ENCODE measurements at places on chromosomes 3 and 15.
A peak's percentile ranks its signal among the peaks of the same experiment; 100 is the strongest.

DNA sequence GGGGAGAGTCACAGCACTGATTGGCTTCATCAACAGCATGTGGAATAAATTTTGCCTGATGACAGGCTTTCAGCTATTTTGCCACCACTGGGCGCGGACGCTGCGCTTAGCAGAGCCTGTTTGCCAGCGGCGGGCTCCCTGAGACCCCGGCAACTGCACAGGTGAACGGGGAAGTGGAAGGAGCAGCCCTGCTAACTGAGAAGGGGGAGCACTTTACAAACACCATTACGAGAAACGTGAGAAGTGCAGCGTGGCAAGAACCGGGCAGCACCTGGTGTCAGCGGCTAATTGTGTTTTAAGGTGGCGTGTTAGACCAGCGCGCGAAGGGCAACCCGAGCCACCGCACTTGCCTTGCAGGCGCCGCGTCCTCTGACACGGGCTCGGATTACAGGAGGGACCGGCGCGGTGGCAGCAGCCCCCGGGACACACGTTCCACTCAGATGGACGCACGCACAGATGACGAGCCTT, 307.8 kb upstream of the ARRDC4 start:
- no peak for DNase-seq

DNA sequence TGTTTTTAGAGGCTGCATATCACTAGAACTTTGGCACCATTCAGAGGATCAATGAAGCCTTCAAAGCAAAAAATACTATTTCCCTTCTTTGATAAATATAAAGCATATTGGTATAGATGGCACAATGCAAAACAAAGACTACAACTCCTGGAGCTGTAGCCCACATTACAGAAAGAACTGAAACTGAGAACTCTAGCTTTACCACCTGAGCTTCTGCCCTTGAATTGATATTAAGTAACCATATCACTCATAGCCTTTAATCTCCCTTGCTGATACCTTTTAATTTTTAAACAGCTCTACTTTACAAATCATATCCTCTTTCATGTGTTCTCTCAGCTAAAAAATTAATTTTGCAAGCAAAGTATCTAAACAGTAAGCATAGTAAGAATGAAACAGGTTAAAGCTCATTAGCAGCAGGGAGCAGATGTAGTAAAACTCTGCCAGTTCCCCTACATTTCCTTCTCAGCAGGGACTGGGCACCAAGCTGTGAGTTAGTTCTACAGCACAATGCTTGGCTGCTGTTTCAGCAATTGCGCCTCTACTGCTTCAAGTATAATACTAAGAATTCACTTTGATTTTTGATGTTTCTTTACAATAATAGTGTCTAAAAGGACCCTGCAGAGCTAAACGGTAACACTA, 97.9 kb upstream of the NANOGP8 start:
- DNase-seq, result no peak

DNA sequence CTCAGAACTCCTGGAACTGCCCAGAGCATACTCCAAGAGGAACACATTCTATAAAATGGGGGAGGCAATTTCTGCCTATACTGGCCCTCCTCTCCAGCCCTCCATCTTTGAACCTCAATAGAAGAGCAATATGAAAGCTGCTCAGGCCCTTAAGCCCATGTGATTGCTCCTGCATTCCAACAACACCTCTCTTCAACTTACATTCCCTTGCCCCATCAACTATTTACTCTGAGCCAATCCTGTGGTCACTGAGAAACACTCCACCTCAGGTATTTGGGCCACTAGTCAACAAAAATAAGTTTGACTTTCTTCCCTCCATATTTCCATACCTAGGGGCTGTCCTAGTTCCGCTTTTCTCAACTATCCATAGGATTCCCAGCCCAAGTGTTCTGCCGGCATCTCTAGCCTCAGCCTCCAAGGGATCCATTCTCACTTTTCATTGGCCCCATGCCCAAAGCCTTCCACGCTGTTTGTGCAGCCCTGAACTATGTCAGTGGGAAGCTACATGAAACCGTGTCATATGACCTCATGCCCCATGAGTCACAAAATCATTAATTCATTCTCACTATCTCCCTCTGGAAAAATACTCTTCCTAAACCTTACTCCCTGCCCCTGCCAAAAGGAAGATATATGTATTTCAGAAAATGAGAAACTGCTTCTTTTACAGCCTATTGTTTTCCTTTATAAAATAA, 61.6 kb downstream of the GJD2 start:
- no peak for DNase-seq

- no peak for DNase-seq
Observed at GRCh38 chr15:74006774-74007639, 12.5 kb downstream of the PML start.

- no peak for DNase-seq
Observed at GRCh38 chr3:4731543-4732111, 238.5 kb downstream of the ITPR1 start.

DNA sequence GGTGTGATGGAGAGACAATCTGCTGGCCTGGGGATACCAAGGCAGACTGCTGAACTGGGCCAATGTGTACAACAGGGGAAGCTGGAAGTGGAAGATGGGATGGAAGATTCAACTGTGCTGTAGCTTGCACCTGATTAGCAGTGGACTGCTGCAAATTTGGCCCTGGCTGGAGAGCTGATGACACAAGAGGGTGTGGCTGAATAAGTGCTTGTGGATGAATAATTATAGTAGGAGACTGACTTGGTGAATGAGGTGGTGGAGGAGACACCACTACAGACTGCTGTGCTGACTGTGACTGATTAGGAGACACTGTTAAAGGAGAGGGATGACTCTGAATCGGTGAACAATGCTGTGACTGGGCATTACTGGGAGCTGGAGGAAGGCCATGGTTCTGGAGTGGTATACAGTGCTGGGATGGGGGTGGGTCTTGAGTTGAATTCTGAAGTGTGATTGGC, 52.5 kb downstream of the PHC3 start:
- no peak for DNase-seq

DNA sequence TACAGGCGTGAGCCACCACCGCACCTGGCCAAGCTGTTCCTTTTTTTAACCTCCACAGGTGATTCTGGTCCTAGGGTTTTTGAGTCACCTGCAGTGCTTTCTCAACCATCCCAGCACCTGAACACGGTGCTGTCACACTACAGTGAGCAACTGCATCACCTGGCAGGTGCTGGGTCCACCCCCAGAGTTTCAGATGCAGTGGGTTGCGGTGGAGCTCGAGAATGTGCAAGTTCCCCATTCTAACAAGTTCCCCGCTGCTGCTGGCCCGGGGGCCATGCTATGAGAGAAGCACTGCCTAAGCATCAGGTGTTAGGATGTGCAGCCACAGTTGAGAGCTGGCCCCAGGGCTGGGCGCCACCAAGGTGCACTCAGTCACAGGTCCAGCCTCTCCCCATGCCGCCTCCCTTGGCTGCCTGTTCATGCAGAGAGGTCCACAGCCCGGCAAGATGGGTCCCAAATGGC, 18.0 kb downstream of the ISG20 start:
- no peak for DNase-seq

DNA sequence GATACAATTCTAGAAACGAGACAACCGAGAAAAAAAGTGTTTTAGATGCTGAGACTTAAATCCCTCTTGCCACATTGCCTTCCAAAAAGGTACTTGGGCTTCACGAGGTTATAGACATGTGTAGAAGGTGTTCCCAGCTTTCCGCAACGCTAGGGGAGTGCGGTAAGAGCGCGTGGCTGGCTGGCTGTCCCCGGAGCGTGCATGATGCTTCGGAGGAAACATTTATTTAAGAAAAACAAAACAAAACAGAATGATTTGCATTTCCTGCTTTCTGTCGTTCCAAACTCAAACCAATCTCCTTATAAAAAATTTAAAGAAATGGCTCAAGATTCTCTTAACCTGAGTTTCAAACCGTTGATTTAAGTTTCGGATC, 841 bp downstream of the SLC6A20 start:
- DNase-seq, result no peak

DNA sequence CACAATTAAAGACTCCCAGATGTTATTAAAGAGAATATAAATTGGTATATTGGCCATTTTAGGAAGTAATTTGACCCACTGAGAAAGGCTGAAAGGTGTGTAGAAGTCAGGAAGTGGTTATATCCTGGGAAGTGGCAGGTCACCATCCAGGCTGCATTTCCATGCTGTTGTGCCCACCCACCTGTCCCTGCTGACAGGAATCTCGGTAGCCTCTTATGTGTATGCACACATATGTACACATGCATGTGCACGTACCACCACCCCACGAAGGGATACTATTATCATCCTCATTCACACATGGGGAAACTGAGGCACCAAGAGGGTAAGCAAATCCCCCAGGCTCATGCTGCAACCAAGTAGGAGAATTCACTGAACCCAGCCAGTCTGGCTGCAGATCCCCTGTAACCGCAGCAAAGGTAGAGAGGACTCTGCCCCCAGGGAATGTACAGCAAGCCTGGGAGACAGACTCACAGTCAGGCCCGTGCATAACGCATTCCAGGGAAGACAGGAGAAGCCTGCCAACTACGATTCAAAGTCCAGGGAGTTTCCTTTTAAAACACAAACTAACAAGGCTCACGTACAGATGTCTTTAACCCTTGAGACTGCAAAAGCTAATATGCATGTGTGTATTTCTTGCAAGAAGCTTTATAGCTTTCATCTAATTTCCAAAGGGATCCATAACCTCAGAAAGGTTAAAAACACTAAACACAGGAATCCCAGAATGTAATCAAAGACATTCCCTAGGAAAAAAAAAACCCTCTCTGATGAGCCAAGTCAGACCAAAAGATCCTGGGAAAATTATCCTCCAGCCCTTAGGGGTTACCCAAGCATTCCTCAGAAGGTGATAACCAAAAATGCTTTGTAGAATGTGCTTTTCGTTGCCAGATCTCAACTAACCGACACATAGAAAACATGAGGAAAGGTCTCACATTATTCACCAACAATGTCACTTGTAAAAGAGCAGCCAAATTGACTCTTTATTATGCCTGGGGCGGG, 129.6 kb downstream of the ADAMTS17 start:
- DNase-seq, result no peak

DNA sequence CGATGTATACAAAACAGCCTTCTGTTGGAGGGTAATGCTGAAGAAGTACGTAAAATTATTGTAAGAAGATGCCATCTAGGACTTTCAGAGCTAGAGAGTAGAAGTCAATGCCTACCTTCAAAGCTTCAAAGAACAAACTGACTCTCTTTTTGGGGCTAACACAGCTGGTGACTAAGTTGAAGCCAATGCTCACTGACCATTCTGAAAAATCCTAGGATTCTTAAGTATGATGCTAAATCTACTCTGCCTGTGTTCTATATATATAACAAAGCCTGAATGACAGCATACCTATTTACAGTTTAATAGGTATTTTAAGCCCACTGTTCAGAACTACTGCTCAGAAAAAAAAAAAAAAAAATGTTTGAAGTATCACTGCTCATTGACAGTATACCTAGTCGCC, 18.9 kb downstream of the ADPGK start:
- DNase-seq, result no peak

DNA sequence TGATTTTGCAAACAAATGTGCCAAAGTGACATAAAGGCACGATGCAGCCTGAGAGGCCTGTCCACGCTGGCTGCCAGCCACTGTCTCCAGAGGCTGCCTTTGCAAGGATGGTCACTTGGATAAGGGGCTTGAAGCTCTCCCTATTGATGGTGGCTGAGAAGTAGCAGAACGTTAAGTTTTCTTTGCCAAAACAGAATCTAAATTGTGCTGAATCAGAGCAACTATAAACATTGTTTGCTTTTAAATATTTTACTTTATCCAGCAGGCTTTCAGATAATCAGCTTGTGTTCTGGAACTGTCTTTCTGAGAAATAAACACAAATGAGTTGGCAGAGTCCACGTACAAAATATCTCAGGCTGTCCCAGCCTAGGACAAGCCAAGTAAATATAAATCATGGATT, 23.8 kb upstream of the CNBP start:
- no peak for DNase-seq

GRCh38 chr3:17500618-17501017, 241.8 kb downstream of the TBC1D5 start:
- DNase-seq, result no peak

DNA sequence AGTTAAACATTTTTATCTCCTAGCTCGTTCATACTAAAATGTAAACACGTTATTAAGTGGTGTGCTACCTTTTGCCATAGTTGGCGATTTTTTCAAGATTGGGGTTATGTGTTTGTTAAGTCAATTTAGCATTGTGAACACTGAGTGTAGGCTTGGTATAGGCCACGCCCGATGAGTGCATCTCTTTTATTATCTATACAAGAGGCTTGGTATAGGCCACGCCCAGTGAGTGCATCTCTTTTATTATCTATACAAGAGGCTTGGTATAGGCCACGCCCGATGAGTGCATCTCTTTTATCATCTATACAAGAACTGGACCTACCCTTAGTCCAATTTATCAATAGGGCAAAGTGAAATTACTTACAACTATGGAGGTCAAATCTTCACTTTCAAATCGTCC, 70.4 kb downstream of the NIPA2 start:
- DNase-seq, result no peak

- no peak for DNase-seq
Observed at GRCh38 chr3:188233320-188233719, 79.4 kb downstream of the LPP start.

DNA sequence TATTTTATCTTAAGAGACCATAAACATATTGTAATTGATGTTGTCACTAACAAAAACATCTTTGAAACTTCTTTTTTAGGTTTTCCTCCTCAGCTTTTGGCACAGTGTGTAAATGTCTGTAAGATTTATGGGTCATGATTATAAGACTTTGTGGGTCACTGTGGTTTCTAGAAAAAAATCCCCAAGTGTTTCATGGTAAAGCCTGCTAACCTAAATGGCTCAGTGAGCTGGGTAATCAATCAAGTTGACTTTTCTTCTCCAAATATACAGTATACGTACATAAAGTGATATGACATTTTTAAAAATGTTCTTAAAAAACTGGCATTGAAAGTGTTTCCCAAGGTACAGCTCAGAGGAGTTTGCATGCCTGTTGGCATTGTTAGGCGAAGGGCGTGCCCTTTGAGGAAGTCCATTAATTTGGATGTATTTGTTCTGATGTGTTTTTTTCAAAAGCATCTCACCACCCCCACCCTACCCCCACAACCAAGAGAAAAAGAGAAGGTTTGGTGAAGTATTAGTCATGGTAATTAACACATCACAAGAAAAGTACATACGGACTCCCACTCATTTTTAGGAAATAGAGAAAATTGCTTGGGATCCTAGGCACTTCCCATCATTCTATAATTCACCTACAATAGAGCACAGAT, 385.4 kb upstream of the LRRC3B start:
- no peak for DNase-seq

GRCh38 chr15:100863796-100864267, 15.8 kb upstream of the ALDH1A3 start:
- DNase-seq, result peak; percentile 73

GRCh38 chr3:126908752-126909275, 74.1 kb upstream of the PLXNA1 start:
- no peak for DNase-seq

GRCh38 chr3:45632956-45633355, 38.4 kb downstream of the LIMD1 start:
- DNase-seq, result no peak
